ENCODE measurements at places on chromosomes 5 and 9.

- H3K27me3 ChIP-seq = no peaks in the 10 kb centered on the region
- peaks cover under 1% of the 10 kb centered on the region for H3K4me1 ChIP-seq
- no peak overlapping the region for H3K4me3 ChIP-seq
- no peak overlapping the region for H3K27ac ChIP-seq
- H3K36me3 ChIP-seq = peaks cover 13% of the 10 kb centered on the region
Measured at GRCh38 chr9:27059412-27059811, 49.6 kb upstream of the TEK start.

GRCh38 chr9:91489361-91489899 is 65.8 kb upstream of the NFIL3 start:
- H3K4me3 ChIP-seq = no peak overlapping the region
- no peaks in the 10 kb centered on the region for H3K36me3 ChIP-seq
- no peak overlapping the region for H3K27ac ChIP-seq
- no peak for DNase-seq

- no peaks in the 10 kb centered on the region for H3K36me3 ChIP-seq
- no peak overlapping the region for H3K4me3 ChIP-seq
- DNase-seq = no peak
- H3K4me1 ChIP-seq = no peaks in the 10 kb centered on the region
- H3K27ac ChIP-seq = no peak overlapping the region
Measured at GRCh38 chr5:107813559-107813958, 142.8 kb upstream of the EFNA5 start.

GRCh38 chr5:162654661-162655405 is 587.3 kb downstream of the GABRG2 start:
- H3K4me1 ChIP-seq = no peaks in the 10 kb centered on the region
- no peaks in the 10 kb centered on the region for H3K36me3 ChIP-seq
- no peak overlapping the region for H3K27ac ChIP-seq

- no peak for DNase-seq
- H3K27ac ChIP-seq = no peak overlapping the region
- no peak overlapping the region for H3K4me3 ChIP-seq
- H3K27me3 ChIP-seq = no peaks in the 10 kb centered on the region
Measured at GRCh38 chr9:112076814-112077213, 98.3 kb downstream of the SUSD1 start.

- no peaks in the 10 kb centered on the region for H3K36me3 ChIP-seq
- H3K4me3 ChIP-seq = no peak overlapping the region
- no peak overlapping the region for H3K27ac ChIP-seq
- DNase-seq = no peak
Measured at GRCh38 chr5:91977579-91977978, 594.5 kb upstream of the ARRDC3 start.

DNA sequence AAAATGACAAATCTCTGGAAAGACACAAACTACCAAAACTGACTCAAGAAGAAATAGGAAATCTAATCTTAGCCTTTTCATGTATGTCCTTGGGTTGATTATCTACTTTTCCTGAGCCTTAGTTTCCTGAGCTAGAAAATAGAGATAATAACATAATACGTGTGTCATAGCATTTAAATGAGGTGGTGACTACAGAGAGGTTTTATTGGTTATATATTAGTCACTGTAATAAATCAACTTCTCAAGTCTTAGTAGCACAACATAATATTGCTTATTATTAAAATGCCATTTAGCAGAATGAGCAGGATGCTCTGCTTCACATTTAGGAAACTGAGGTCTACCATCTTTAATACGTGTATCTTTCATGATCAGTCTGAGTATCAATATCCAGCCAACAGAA is 7.1 kb upstream of the PJA2 start:
- no peaks in the 10 kb centered on the region for H3K36me3 ChIP-seq
- no peak for DNase-seq
- H3K27ac ChIP-seq = no peak overlapping the region
- H3K4me1 ChIP-seq = peaks cover 22% of the 10 kb centered on the region
- no peak overlapping the region for H3K4me3 ChIP-seq

DNA sequence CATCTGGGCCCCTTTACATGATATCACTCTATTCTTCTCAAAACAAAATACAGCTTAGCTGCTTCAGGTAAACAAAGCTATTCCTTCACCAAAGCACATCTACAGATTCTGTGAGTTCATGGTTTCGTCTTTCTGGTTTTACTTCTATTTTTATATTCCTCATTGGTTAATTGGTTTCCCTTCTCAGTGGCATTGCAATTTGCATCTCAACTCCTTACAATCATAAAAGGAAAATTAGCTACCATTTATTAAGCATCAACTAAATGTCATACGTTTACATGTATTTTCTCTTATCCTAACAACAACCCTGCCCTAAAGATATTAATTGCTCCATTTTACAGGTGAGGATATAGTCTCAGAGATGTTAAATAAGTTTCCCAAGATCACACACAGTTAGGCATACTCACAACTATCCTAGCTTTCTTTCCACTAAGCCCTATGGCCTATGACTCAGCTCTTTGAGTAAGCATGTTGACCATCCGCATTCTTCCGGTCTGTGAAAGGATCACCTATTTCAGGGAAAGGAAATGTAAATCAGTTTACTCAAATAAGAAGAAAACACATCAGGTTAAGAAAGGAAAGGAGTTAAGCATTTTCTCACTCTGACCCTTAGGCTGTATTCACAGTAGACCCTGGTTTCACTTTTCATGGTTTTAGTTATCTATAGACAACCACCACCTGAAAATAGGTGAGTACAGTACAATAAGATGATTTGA is 146.1 kb downstream of the CAAP1 start:
- no peak overlapping the region for H3K27ac ChIP-seq
- H3K27me3 ChIP-seq = no peaks in the 10 kb centered on the region
- H3K4me1 ChIP-seq = no peaks in the 10 kb centered on the region
- no peaks in the 10 kb centered on the region for H3K36me3 ChIP-seq
- H3K4me3 ChIP-seq = no peak overlapping the region

DNA sequence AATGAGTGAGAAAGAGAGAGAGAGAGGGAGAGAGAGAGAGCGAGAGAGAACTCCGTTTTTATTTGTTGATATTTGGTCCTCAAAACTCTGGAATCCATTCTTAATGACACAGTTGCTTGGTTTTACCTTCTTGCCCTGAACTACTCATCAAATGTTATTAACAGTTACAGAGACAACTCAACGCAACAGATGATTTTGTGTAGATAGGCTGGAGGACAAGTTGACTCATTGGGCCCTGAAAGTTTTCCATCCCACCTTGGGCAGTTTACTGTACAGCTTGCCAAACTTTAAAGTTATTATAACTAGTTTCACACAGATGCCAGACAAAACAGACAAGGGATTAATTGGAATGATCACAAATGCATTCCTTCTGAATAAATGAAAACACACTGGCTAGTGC is 339.9 kb downstream of the ARL15 start:
- H3K27me3 ChIP-seq = no peaks in the 10 kb centered on the region
- H3K27ac ChIP-seq = no peak overlapping the region
- no peak overlapping the region for H3K4me3 ChIP-seq
- DNase-seq = no peak
- H3K36me3 ChIP-seq = no peaks in the 10 kb centered on the region

DNA sequence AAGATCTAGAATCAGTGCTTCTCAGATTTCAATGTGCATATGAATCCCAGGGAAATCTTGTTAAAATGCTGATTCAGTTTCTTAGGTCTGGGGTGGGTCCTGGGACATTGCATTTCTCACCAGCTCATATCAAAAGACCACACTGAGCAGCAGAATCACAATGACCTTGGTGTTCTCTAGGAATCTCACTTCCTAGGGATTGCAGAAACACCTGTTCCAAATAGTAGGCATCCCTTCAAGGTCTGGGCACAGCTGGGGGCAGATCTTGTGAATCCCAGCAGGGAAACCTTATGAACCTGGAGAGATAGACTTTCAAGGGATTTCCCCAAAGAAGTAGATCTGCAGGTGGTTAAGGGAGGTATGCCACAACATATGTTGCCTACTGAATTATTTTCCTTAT is 8.9 kb upstream of the GARNL3 start:
- H3K36me3 ChIP-seq = no peaks in the 10 kb centered on the region
- DNase-seq = no peak
- no peak overlapping the region for H3K27ac ChIP-seq
- peaks cover 3% of the 10 kb centered on the region for H3K4me1 ChIP-seq
- H3K4me3 ChIP-seq = no peak overlapping the region

- no peak overlapping the region for H3K4me3 ChIP-seq
- H3K27me3 ChIP-seq = no peaks in the 10 kb centered on the region
- peak overlapping the region; percentile 78 for H3K27ac ChIP-seq
- no peak for DNase-seq
- H3K4me1 ChIP-seq = peaks cover 43% of the 10 kb centered on the region
- H3K36me3 ChIP-seq = no peaks in the 10 kb centered on the region
Measured at GRCh38 chr5:172713809-172714490, 57.0 kb downstream of the DUSP1 start.

DNA sequence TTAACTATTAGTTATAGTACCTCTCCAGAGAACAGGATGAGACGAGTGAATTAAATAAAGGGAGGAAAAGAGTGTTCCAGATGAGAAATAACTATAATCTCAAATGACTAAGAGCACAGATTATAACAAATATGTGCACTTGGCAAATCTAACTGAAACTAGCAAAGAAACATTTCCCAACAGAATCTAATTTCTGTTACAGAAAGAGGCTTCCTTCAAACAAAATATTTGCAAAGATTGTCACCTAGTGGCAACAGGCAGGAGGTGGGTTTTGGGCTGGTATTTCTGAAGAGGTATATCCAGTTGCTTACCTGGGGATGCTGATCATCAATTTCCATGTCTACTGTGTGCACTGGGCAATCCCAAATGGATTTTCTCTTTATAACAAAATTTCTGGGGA is 5.6 kb upstream of the SPDL1 start:
- no peak overlapping the region for H3K4me3 ChIP-seq
- no peak for DNase-seq
- H3K36me3 ChIP-seq = no peaks in the 10 kb centered on the region
- peaks cover 7% of the 10 kb centered on the region for H3K4me1 ChIP-seq
- H3K27me3 ChIP-seq = no peaks in the 10 kb centered on the region

DNA sequence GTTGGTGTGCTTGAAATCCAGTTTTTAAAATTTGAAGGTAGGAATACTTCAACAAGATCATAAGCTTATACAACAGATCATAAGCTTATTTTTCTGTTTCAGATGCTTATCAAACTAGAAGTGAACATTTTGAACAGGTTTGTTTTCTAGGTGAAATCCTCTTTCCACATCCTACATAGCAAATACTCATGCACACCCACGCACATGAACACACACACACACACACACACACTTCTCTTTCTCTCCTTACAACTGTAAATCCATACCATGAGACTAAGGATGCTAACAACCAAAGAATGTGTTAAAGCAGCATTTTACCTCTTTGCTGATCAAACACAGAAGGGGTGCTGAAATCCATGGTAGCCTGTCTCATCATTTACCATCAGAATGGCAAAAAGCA is 592 bp downstream of the ANKRD55 start:
- no peak overlapping the region for H3K27ac ChIP-seq
- peaks cover 10% of the 10 kb centered on the region for H3K27me3 ChIP-seq
- DNase-seq = no peak
- H3K4me1 ChIP-seq = no peaks in the 10 kb centered on the region

GRCh38 chr9:130128251-130128650 is 44.0 kb upstream of the NCS1 start:
- H3K36me3 ChIP-seq = peaks cover 55% of the 10 kb centered on the region
- H3K4me1 ChIP-seq = peaks cover 25% of the 10 kb centered on the region
- H3K4me3 ChIP-seq = no peak overlapping the region
- peak overlapping the region; percentile 56 for H3K27ac ChIP-seq
- no peak for DNase-seq

DNA sequence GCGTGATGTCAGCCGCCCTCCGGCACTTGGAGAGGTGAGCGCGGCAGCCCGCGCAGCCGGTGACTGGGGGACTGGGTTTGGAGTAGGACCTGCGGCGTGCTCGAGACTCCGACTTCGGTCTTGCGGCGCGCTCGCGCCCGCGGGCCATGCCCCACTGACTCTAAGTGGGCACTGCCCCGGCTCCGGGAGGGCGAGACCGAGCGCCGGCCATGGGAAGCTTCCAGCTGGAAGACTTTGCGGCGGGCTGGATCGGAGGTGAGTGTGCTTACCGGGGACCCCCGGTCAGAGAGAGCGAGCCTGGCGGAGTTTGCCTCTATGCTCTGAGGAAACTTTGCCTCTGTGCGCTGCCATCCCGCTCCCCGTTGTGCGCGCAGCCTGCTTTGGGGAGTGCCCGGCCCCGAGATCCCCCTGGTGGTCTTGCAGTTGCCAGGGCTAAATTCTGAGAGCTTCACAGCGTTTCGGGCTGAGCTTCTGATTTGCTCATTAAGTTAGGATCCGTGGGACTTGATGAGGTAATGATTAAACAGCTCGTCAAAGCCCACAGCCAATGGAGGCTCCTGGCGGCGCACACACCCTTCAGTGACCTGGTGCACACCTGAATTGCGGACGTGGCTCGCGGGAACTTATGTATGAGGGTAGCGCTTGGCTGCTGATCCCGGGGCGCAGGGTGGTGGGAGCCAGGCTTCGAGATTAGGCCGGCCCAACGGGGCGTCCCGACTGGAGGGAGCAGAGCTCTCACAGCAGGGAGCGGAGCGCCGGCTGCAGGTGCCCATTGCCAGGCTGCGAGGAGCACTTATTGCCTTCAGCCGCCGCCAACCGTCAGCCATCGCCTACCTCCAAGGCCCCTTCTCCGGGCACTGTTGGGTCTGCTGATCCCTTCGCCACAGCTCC is at the start of gene SLC25A48:
SLC25A48 (plus strand) TSS at position 25 of the 891 bp plus-strand sequence; CDS start at position 210, 185 bp downstream.
- no peaks in the 10 kb centered on the region for H3K36me3 ChIP-seq
- peaks cover 39% of the 10 kb centered on the region for H3K27me3 ChIP-seq
- H3K27ac ChIP-seq = no peak within 1 kb of the TSS
- peak; percentile 84 for DNase-seq
- H3K4me3 ChIP-seq = peak within 1 kb of the TSS; percentile 58

- H3K27me3 ChIP-seq = no peaks in the 10 kb centered on the region
- H3K4me1 ChIP-seq = peaks cover 3% of the 10 kb centered on the region
- no peaks in the 10 kb centered on the region for H3K36me3 ChIP-seq
- H3K4me3 ChIP-seq = no peak overlapping the region
Measured at GRCh38 chr9:122059955-122060324, 33.2 kb downstream of the TTLL11 start.

DNA sequence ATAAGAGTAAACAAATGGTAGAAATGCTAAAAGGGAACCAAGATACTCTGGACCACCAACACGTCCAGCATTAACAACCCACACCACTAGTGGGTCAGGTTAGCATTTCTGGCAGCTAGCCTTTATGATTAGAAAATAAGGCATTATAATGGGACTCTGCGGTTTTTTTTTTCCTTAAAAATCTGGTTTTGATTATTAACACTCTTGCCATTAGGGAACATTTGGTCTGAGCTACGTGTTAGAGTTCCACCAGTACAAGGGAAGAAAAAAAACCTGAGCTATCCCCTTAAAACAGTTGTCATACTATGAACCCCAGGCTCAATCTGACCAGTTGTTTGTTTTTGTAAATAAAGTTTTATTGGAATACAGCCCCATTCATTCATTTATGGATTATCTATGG is 110.4 kb downstream of the NTRK2 start:
- no peaks in the 10 kb centered on the region for H3K4me1 ChIP-seq
- H3K27me3 ChIP-seq = no peaks in the 10 kb centered on the region
- H3K27ac ChIP-seq = no peak overlapping the region
- DNase-seq = no peak
- H3K36me3 ChIP-seq = no peaks in the 10 kb centered on the region

GRCh38 chr5:44486591-44486990 is 97.4 kb upstream of the FGF10 start:
- no peaks in the 10 kb centered on the region for H3K27me3 ChIP-seq
- no peak overlapping the region for H3K4me3 ChIP-seq
- no peak overlapping the region for H3K27ac ChIP-seq
- H3K4me1 ChIP-seq = no peaks in the 10 kb centered on the region
- no peak for DNase-seq

- DNase-seq = no peak
- no peaks in the 10 kb centered on the region for H3K4me1 ChIP-seq
- no peak overlapping the region for H3K27ac ChIP-seq
- H3K4me3 ChIP-seq = no peak overlapping the region
- H3K27me3 ChIP-seq = no peaks in the 10 kb centered on the region
Measured at GRCh38 chr9:8095672-8096086, 296.1 kb upstream of the DMAC1 start.
